ENCODE measurements at places on chromosomes 1 and 21.

- DNase-seq: no peak
These were observed 17.4 kb downstream of the ADARB1 start for GRCh38 chr21:45091550-45092322.

DNA sequence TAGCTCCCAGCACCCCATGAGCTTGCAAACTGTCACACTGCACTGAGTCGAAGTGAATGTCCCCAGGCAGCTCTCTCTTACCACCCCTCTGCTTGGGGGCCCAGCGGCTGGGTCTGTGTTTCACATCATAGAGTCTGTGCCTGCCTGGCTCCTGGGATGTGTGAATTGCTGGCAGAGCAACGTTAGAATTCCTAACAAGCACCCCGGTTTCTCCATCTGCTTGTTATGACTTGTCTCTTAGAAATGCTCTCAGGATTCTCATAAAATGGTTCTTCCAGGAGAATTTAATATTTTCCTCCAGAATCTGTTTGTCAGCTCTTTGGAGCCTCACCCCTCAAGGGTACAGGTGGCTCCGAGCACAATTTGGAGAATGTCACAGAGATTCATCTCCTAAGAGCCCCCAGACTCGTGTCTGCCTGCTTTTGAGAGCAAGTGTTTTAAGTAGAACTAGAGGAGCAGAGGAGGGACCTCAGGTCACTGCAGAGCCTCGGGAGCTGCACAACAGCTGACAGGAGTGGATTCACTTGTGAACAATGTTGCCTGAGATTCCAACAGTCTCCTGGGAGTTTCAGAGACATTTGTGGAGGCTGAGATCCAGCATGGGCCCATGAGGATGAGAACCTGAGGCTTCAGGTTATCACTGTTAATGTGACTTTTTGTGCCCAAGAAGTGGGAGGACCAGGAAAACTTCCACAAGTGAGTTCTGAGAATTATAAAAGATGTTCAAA, 131.5 kb downstream of the KCNJ6 start:
- no peak for DNase-seq

DNA sequence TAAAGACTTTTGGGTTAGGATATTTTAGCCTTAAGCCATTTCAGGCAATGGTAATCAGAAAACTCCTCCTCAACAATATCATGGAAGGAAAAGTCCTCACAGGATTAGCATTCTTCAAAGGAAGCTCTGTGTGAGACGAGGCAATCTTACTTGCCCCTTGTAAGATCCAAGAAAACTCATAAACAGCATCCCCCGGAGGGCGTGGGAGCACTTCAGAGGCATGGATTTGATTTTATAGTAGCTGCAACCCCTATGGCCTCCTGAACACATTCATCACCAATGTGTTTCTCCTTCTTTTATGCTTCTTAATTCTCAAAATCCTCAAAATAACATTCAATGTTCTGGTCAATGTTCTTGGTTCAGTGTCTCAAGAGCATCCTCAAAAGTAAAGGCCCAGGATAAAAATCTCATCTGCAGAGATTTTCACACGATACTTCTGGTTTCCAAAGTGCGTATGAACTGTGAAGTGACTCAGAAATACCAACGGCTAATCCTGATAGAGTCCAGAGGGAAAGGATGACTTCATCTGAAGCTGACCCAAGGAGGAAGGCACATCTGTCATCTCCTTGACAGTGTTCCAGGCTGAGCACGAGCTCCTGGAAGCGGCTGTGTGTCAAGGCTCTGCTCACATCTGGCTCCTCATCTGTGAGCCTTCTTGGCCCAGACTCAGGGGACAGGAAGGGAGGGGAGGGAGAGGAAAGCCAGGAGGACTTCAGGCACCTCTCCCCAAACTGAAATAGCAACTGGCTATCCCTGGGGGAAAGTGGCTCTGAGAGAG, 49.3 kb upstream of the PSEN2 start:
- DNase-seq: no peak

DNA sequence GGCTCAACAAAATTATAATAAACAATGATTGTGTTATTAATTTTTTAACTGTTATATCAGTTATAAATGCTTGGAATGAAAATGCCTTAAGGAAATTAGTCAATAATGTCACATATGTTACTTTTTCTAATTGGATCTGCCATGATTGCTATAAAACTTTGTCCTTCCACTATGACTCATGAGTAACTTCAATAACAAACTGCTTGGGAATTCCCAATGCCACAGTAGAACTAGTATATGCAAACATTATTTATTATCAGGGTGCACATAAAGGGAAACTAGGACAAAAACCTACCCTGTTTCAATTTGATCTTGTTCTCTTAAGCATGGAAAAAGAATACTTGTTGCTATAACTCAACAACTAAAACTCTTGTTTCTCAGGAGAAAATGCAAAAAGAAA, 59.1 kb upstream of the PDC start:
- no peak for DNase-seq

GRCh38 chr1:230940848-230941247, 37.8 kb downstream of the TTC13 start:
- no peak for DNase-seq

- no peak for DNase-seq
These were observed 73.5 kb downstream of the OSBPL9 start for GRCh38 chr1:51690285-51690961.

- DNase-seq: no peak
These were observed 109.9 kb downstream of the SPAG17 start for GRCh38 chr1:118075116-118075515.

DNA sequence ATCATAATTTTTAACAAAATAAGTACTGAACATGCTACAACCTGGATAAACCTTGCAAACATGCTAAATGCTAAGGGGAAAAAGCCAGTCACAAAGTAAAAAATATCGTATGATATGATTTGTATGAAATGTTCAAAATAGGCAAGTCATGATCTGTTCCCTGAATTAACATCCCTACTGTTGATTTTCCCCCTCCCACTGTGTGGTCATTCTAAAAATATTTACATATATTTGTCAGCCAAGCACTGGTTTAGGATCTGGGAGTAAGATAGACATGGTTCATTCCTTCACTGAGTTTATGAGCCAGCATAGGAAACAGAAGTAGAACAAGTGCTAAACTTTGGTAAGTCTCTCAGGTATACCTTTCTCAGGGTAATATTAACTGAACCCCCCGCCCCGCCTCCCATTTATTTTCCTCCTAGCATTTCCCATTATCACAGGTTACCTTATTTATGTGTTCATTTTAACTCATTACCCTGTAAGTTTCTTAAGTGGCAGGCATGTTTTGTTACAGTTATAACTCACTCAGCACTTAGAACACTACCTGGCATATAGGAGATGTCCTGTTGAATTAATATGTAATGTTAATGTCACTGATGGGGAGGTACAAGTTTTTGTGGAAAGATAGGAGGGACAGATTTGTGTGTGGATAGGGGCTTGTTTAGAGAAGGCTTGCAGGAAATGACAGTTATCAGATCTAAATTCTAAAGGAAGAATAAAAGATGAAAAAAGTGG, 12.3 kb downstream of the UQCRH start:
- DNase-seq: no peak

DNA sequence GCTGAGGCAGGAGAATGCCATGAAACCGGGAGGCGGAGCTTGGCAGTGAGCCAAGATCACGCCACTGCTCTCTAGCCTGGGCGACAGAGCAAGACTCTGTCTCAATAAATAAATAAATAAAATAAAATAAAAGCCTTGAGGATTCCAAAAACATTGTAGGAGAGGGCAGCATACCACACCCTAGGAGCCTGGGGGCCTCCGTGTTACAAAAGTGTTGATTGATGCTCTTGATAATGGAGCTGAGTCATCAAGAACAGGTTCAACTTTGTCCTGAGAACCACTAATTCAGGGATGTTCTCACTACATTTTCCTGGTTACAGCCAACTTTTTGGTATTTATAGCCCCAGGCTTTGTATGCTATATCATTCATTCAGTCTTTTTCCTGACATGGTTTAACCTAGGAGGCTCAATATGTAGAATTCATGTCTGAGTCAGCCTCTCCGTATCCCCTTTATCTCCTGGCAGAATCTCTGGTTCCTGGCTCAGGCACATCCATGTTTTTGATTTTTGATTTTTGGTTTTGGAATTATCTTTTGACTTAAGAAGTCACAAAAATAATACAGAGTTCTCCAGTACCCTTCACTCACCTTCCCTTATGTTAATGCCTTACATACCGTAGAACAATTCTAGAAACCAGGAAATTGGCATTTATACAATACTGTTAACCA, 69.4 kb downstream of the LRRC8D start:
- no peak for DNase-seq

DNA sequence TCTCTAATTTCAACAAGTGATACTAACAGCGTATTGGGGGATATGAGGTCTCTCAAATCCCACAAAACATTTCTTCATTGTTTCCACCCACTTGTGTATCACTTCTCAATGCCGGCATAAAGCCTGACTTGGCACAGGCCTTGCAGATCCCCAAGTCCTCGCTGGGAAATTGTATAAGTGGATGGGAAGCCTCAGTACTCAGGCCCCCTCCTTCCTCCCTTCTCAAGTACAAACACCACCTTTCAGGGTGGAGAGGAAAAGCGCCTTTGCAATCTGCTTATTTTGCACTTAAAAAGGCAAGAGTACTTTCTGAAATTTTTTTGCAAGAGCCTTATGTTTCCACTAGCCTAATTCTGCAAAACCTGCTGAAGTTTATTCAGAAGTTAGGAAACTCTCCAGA, 25.8 kb upstream of the KLHDC8A start:
- DNase-seq: no peak

DNA sequence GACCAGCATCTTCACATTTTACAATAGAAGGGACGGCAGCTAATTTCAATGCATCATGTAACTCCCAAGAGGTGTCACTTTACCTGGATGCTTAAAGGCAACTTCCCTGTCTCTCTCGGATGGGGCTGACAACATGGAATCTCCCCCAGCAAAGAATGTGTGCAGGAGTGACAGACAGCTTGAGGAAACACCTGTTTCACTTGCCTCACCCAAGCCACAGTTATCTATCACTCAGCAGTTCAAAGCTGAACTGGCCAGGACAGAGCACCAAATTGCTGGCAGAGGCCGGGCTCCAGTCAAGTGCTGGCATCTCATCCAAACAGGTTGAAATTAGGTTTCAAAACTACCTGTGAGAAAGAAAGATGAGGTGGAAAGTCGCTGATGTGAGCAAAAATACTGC, 538.0 kb upstream of the PLXNA2 start:
- no peak for DNase-seq

- DNase-seq: no peak
These were observed 55.2 kb upstream of the PLD5 start for GRCh38 chr1:242579528-242580235.

- no peak for DNase-seq
These were observed 37.5 kb upstream of the ANGPTL1 start for GRCh38 chr1:178908358-178908757.

GRCh38 chr1:223524930-223525451, 131.8 kb downstream of the CCDC185 start:
- DNase-seq: no peak
